Kidney capillary endothelial cell (primary cell): ENCODE measurements at places on chromosomes 6 and 20.

DNA sequence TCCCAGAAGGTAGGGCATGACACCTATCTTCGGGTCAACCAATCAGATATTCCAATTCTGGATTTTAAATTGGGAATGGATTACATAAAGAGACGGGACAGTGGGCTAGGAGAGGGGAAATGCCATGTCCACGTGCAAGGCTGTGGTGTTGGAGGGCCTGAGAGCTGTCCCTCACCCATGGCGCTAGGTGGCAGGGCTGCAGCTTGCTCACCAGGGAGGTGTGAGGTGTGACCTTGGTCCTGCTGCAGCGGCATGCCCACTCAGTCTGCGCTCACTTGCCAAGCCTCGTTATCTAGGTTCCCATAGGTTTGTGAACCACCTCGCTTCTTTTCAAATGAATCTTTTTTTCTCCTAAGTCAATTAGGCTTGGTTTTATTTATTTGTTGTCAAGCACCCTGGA lies 19.4 kb upstream of the CST3 start:
- no peak for DNase-seq

- DNase-seq, result no peak
These were observed 59.7 kb upstream of the SAMD3 start for GRCh38 chr6:130282234-130282995.

GRCh38 chr20:60283281-60283680 lies 325.1 kb downstream of the CDH26 start:
- no peak for DNase-seq

DNA sequence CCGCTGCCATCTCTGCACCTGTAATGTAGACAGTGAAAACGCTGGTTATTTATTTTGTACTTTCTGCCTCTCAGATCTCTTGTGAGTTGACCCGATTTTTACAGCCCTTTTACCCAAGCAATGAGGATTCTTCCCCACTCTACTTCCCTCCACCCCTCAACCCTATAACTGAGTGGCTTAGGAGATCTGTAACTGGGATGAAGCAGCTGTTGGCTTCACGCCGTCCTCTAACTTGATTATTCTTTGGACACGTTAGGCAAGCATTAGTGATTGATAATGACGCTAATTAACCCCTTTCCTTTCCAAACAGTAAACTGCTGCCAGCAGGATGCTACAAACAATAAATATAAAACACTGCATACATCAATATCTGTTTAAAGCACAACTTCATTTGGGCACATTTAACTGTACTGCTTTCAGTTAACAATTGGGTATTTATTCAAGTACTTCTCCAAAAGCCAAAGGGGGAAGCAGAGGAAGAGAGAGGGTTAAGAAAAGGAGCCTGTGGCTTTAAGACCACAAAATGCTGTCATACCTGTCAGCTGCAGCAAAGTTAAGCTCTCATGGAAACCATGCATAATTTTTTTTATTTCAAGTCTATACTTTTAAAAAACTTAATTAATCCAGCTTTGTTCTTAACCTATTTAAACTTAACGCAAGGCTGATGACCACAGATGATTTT lies 21.2 kb downstream of the TFAP2A start:
- no peak for DNase-seq

GRCh38 chr6:157059781-157060180 lies 263.5 kb downstream of the TMEM242 start:
- DNase-seq, result no peak

GRCh38 chr6:46967826-46968349 lies 46.1 kb upstream of the ADGRF5 start:
- DNase-seq, result no peak

DNA sequence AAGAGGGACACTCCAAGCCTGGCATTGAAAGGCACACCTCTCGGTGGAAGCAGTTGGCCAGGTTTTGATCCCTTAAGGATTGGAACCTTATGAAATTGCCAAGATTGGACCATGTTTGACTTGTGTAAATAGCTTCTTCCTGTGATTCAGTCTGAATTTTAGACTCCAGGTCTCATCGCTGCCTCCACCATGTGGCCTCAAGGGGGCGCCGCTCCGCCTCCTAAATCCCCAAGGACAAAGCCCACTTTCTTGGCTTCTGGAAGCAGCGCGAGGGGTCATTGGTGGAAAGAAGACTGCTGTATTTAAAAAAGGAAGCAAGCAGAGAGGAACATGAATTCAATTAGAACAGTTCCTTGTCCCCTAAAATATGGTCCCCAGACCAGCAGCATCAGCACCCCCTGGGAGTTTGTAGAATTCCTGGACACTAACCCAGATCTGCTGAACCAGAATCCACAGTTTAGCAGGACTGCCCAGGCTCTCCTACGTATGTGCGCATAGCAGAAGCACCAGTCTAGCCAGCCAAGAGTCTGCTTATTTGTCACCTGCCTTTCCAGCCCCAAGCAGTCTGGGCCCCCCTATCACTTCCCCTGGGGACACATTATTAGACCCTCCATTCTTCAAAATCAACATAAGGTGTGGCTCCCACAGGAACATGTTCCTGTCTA lies 108.5 kb downstream of the LY86 start:
- DNase-seq, result peak; percentile 76
